H9 (cell line): ENCODE measurements at places on chromosomes 1 and 21. TPM values are rescaled to one million over a fixed set of nuclear protein-coding genes. Genes with fewer than 3 reads are reported as not detected.

DNA sequence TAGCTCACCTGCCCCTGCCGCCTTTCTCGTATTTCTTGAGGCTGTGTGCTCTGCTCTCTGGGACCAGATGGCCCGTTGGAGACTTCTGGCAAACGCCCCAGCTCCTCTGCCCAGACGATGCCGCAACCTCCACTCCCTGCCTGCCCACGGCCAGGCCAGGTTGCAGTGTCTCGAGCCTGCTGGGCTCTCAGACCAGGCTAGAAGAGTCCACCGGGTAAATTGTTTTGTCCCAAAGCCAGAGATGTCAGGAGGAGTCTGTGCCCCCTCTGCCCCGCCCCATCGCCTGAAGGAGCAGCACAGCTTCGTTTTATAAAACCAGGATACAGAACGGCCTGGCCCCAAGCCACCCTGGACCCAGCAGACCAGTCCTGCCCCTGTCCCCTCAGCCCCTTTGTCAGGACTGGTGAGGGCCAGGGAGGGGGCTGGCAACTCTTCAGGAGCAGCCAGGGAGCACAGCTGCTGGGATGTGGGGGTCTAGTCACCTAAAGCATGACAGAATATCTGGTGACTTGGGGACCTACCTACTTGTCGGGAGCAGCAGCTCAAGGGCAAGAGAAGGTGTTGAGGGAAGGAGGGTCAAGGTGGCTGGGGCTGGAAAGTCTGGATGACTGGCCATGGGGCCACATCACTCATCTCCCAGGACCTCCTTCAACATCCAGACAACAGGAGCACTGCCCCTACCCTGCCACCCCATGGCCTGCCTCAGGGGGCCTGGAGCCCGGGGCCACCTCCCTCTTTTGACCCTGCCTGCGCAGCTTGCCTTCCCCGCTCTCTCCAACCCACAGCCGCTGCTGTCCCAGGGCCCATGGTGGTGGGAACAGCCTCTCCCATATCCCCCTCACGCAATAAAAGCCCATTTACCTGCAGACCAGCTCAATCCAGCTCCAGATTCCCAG, 33.9 kb upstream of the LBR start:
- no peak for DNase-seq

GRCh38 chr1:203581841-203582240, 44.8 kb upstream of the ATP2B4 start:
- no peak for DNase-seq

Gene SLC5A3
- total RNA-seq: 11.4 and 12.3 TPM in 2 replicates

GRCh38 chr21:36021251-36021837, 39.0 kb downstream of the SETD4 start:
- DNase-seq: no peak

Gene LCE2B
- not detected in 2 replicates for total RNA-seq

Gene CELA2A
- total RNA-seq: not detected in 2 replicates

GRCh38 chr1:200960236-200960947, 63.1 kb downstream of the KIF21B start:
- peak; percentile 19 for DNase-seq

Gene SPRR2E
- total RNA-seq: not detected in 2 replicates

Gene KCTD3
- total RNA-seq: 37.8 and 39.3 TPM in 2 replicates

DNA sequence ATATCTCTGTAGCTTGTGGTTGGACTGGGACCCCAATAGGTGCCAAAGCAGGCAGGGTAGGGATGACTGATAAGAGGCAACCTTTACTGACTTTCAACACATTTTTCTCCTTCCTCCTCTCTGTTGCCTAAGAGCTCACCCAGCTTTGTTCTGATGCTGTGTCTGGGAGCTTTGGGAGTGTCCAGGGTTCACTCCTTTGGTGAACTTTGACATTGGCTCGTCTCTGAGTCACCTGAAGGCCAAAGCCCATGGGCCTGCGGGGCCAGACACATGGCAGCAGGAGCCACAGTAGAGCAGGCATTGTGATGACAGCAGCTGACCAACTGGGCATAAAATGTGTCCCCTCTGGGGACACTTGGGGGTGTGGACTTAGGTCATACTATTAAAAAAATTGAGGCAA, 99.5 kb upstream of the ZNF644 start:
- no peak for DNase-seq

Gene ERRFI1
- total RNA-seq: 19.2 and 20.8 TPM in 2 replicates

- no peak for DNase-seq
Observed at GRCh38 chr21:17352996-17353655, 159.7 kb upstream of the CXADR start.

DNA sequence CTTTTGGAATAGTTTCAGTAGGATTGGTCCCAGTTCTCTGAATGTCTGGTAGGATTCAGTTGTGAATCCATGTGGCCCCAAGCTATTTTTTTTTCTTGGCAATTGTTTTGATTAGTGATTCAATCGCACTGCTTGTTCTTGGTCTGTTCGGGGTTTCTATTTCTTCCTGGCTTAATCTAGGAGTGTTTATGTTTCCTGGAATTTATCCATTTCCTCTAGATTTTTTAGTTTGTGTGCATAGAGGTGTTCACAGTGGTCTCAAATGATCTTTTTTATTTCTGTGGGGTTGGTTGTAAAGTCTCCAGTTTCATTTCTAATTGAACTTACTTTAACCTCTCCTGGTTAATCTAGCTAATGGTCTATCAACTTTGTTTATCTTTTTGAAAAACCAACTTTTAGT, 117.6 kb downstream of the NME7 start:
- DNase-seq: no peak

Gene MSH4
- total RNA-seq: 0.53 and 0.63 TPM in 2 replicates

Gene TEX38
- total RNA-seq: not detected in 2 replicates

GRCh38 chr1:178651742-178652141, 73.3 kb upstream of the RALGPS2 start:
- DNase-seq: no peak

Gene DSCAM
- total RNA-seq: 0.15 and 0.17 TPM in 2 replicates

Gene DHRS3
- total RNA-seq: 52.2 and 54.5 TPM in 2 replicates
